ENCODE measurements at places on chromosomes 5 and 9.

DNA sequence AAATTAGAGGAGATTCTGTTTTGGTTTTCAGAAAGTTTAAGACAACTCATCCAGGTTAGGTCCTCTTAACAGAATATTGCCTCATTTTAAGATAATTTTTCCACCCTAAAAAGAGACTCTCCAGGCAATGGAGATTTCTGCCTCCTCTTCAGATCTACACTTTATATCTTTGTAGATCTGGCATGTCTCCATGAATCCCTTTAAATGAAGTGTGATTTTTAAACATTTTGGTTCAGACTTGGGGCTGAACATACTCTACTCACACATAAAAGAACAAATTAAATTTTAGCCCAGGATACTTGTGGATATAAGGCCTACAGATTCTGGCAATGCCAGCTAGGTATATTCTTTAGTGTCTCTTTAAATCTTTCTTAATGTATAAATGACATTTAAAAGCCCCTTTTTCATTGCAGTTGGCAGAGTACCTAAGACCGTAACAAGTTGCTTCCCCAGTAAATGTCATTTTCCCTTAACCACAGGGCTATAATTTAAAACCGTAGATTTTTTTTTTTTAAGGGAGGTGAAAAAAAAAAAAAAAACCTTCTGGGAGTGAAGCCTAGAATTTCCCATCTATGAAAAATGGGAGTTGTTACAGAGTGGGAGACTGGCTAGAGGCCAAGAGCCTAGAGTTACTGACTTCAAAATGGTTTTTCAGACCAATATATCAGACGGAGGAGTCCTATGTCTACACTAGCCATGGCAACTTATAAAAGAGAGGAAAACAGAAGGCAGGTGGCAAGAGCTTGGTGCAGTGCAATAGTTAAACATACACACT is 207.8 kb upstream of the TARS1 start:
- no peak for DNase-seq

GRCh38 chr5:111385051-111385450 is 127.3 kb downstream of the STARD4 start:
- DNase-seq, result no peak

GRCh38 chr9:3855929-3856328 is 330.1 kb upstream of the RFX3 start:
- no peak for DNase-seq

GRCh38 chr9:14423815-14424261 is 109.9 kb upstream of the NFIB start:
- no peak for DNase-seq

- no peak for DNase-seq
These were observed 47.7 kb upstream of the TMC1 start for GRCh38 chr9:72473474-72474261.

Data from central memory CD8-positive, alpha-beta T cell (primary cell).